ENCODE measurements at places on chromosomes 1 and 21.

GRCh38 chr1:161216945-161217712 lies 2.0 kb downstream of the FCER1G start:
- DNase-seq: peak; percentile 78

GRCh38 chr1:38746941-38747600 lies 112.5 kb downstream of the RRAGC start:
- DNase-seq: no peak

GRCh38 chr1:107481756-107482384 lies 341.0 kb downstream of the NTNG1 start:
- no peak for DNase-seq

GRCh38 chr1:56429288-56429687 lies 150.1 kb downstream of the PLPP3 start:
- no peak for DNase-seq

GRCh38 chr1:165501330-165501969 lies 42.4 kb upstream of the LRRC52 start:
- DNase-seq: no peak

DNA sequence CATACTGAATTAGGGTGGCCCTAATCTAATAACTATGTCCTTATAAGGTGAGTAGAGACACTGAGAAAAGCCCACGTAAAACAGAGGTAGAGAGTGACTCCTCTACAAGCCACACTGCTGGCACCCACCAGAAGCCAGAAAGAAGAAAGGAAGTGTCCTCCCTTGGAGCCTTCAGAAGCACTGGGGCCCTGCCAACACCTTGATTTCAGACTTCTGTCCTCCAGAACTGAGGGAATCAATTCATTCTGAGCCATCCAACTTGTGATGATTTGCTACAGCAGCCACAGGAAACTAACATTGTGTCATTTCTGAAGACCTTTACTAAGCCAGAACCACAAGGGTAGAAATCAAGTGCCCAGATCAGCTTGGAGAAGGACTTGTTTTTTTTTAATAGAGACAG lies 15.0 kb downstream of the GNB1 start:
- DNase-seq: no peak

Data from M059J (cell line).